RPMI7951 (cell line): ENCODE measurements at places on chromosomes 5 and 9. TPM values are rescaled to one million over a fixed set of nuclear protein-coding genes. Genes with fewer than 3 reads are reported as not detected.

Gene GPR150
- total RNA-seq = 0.10 TPM in 1 of 2 replicates, not detected in the other

- peak; percentile 42 for DNase-seq
These were observed 92.7 kb downstream of the VCAN start for GRCh38 chr5:83564069-83564749.

Gene FAM163B
- total RNA-seq = 1.1 and 1.2 TPM in 2 replicates

DNA sequence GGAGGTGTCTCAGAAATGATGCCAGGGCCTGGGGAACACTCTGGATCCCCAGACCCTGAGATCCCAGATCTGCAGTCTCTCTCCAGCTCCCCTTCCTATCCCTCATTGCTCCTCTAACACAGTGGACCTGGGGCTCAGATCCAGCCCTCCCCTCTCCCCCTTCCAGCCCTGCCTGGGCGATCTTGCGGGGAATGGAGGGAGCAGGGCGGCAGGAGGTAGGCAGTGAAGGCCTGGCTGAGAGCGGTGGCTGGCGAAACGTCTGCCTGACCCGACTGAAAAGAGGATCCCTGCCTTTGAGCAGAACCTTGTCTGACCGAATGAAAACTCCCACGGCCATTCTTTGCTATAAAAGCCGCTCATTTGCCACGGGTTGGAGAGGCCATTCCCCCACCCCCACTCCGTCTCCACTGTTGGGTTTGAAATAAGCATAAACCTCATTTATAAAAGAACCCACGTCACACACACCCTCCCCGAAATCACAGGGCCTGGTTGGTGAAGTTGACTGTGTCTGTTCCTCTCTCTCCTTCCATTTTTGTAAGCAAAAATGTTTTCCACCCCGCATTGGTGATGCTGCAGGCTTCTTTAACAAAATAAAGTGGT lies 8.8 kb downstream of the MSX2 start:
- no peak for DNase-seq

DNA sequence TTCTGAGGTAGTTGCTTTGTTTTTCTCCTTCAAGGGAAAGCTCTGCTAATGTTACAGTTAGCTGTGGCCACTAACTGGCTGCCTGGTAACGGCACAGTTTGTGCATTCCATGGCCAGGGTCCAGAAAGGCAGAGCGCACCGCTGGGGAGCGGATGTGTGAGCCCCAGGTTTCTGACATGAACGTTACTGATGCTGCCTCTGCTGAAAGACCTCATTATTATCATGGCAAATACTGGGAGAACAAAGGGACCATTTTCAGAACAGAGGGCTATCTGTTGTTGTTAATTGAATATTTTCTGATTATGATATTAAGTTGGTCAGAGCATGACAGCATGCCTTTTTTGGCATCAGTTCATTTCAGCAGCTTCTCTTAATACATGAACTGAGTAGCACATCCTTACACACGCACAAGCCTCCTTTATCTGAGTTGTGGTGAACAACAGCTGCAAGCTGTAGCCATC lies 134.1 kb downstream of the NUDT12 start:
- peak; percentile 83 for DNase-seq

Gene OTP
- total RNA-seq = under 0.01 TPM in 1 of 2 replicates, not detected in the other

GRCh38 chr9:76425677-76426453 lies 31.6 kb upstream of the RFK start:
- no peak for DNase-seq

DNA sequence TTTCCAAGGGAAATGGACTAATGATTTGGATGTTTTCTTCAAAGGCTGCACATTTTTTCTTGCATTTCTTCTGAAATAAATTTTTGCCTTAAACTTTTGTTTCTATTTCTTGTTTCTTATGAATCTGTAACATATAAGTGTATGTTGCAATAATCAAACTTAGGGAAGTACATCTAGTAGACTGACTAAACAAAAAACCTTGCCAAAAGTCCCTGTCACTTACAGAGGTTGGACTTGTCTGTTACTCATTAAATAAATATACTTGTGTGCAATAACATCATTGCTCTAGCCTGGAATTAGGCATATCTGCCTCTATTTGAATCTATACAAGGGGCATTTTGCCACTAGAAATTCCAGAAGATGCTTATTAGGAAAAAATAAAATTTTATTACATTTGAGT lies 56.6 kb downstream of the C6 start:
- no peak for DNase-seq

Gene OR13F1
- total RNA-seq = not detected in 2 replicates

DNA sequence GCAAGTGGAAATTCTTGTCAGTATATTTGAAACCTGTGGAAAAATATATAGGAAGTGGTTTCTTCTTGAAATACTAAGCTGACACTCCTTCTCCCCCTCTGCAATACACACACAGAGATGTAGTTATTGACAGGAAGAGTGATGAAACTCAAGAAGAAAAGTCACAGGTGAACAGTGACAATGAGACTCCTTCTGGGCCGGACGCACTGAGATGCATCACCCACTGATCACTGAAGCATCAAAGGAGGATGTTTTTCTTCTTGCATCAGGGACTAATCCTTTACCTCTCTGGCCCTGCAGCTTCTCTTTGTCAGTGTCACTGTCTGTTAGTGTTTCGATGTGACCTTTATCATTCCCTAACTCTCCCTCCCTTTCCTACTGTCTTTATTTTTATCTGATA lies 1864.2 kb upstream of the C9orf72 start:
- no peak for DNase-seq

DNA sequence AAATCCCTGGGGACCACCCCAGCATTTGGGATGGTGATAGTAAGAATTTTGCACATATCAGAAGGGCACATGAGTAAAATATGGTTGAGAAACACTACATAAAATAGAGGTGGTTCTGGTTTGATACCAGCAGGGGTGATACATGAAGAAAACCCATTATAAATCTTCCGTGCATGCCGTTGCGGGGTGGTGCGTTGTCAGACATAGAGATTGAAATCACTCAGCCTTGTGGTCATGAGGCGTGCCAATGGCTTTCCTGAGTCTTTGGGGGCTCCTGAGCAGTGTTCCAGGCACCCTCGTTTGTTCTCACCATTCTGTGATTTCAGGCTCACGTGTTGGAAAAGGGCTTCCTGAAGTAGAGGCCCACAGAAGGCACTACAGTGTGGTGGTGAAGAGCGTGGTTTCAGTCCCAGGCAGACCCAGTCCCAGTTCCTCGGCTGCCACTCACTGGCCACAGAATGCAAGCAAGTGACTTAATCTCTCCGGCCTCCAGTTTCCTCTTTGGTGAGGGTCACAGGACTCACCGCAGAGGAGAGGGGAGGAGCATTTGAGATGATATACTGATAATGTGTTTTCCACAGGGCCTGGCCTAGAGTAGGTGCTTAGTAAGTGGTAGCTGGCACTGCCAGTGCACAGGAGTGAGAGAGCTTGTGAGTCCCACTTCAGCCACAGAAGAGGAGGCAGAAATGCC lies 20.5 kb upstream of the GLRX start:
- DNase-seq = peak; percentile 82

- no peak for DNase-seq
These were observed 59.5 kb downstream of the OLFM1 start for GRCh38 chr9:135146766-135147473.

GRCh38 chr5:11903614-11904264 lies 507 bp downstream of the CTNND2 start:
- DNase-seq = no peak

- peak; percentile 37 for DNase-seq
These were observed 845 bp downstream of the ECSCR start for GRCh38 chr5:139461698-139462097.

DNA sequence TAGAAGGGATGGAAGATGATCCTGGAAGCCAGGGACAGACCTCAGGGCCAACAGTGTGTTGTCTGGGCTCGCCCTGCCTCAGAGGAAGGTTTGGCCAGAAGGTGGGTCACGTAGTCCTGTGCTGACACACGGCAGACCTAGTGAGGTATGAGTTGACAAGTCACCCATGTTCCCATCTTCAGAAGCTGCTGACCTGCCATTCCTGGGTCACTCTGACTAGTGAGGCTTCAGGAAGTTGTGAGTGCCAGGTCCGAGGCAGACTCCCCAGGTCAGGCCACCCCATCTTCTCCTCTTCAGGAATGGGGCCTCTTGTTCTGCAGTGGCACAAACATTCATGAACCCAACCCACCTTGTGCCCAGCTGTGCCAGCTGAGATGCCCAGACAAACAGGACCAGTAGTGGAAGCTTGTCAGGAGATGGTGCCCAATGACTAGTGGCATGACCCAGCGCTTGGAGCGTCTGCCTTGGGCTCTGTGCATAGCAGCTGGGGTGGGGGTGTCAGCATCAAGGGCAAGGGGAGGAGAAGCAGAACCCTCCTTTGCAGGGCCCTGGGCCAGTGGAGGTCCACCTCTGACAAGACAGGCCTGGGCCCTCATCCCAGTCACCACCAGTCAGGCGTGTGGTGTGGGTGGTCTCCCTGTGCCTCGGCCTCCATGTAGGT lies 16.8 kb upstream of the ANGPTL2 start:
- no peak for DNase-seq

DNA sequence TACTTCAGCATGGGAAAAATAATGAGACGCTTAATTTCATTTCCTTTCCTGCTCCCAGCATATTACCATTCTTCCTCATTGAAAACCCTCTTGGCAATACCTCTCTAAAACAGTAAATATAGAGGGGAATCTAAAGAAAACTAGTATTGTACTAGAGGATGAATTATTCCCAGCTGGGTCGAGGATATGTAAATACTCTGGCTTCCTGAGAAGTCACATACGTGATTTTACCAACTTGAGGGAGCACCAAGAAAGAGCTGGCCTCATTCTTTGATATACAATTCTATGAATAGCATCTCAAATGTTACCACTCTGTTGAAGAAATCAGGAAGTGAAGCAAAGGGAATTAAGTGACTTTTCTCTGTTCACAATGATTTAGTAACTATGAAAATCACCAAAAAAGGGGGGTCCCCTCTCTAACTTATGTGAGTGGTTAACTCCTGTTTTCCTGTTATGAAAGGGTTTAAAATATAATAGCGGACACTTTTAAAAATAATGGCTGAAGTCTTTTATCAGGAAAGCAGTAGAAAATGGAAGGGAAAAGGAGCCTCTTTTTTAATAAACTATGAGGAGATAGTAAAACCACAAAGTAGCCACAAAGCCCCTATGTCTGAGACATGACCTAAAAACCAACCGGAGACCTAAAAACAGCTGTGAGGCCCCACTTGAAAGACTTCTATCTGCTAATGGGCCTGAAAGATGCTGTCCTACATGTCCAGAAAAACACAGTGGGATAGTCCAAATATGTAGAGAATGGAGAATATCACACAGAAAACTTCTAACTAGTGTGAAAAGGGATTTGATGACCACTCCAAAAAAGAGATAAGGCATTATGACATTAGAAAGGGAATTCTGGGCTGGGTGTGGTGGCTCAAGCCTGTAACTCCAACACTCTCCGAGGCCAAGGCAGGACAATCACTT lies 42.6 kb downstream of the LPAR1 start:
- DNase-seq = peak; percentile 92

GRCh38 chr9:21551401-21551800 lies 69.3 kb upstream of the IFNE start:
- DNase-seq = no peak

Gene PTGER4
- 1.2 and 2.2 TPM in 2 replicates for total RNA-seq

- DNase-seq = no peak
These were observed 53.2 kb upstream of the KCNMB1 start for GRCh38 chr5:170442391-170442790.
